ENCODE measurements at places on chromosomes 5 and 9.

DNA sequence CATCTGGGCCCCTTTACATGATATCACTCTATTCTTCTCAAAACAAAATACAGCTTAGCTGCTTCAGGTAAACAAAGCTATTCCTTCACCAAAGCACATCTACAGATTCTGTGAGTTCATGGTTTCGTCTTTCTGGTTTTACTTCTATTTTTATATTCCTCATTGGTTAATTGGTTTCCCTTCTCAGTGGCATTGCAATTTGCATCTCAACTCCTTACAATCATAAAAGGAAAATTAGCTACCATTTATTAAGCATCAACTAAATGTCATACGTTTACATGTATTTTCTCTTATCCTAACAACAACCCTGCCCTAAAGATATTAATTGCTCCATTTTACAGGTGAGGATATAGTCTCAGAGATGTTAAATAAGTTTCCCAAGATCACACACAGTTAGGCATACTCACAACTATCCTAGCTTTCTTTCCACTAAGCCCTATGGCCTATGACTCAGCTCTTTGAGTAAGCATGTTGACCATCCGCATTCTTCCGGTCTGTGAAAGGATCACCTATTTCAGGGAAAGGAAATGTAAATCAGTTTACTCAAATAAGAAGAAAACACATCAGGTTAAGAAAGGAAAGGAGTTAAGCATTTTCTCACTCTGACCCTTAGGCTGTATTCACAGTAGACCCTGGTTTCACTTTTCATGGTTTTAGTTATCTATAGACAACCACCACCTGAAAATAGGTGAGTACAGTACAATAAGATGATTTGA, 146.1 kb downstream of the CAAP1 start:
- DNase-seq, result no peak

DNA sequence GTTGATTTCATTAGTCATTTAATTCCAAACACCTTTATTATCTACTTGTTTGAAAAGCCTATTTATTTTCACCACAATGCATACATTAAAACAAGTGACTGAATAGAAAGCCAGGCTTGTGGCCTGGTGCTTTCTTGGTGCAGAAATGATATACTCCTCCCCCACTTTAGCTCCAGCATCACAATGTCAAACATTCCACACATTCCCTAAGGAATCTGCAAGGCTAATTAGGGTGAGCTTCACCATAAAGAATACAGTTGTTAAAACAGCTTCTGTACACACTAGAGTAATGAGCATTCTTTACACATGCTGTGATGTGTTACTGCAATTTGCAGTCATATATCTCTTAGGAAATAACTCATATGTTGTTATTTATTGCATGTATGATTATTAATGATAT, 705.7 kb downstream of the CETN3 start:
- DNase-seq, result no peak

- no peak for DNase-seq
Observed at GRCh38 chr5:9833871-9834270, 203.7 kb upstream of the TAS2R1 start.

DNA sequence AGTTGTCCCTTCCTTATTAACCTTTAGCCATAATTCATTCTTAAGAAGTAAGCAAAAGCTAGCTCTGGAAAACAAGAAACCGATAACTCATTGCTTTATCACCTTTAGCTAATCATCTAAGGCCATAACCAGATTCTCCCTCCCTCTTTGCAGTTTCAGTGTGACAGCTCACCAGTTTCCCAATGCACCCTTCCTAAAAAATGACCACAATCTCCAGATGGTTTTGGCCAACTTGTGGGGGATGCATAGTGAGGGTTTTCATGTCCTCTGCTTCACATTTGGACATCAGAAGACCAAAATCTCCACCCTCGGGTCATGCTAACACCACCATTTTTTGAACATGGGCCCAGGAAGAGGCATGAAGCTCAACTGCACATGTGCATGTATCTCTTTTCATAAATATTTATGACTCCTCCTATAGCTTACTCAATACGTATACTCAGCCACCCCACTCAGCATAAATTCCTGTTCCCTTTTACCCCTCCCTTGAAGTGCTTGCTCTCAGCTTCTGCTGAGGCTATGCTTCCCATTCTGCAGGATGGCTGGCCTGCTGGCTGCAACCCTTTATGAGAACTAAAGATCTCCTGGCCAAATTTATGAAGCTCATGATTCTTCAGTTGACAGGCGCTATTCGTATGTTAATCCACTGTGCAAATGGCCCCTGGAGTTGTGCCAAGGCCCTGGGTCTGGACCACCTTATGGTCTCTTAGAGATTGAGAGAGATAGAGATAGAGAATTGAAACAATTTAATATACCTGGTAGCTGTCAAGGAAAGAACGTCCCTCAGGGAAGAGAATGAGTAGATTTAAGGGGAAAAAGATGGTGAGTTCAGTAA, 14.8 kb downstream of the PPP3R2 start:
- DNase-seq, result no peak

GRCh38 chr9:4238522-4238921, 61.3 kb downstream of the GLIS3 start:
- DNase-seq, result no peak

- no peak for DNase-seq
Observed at GRCh38 chr5:153360860-153361259, 129.6 kb upstream of the GRIA1 start.

- no peak for DNase-seq
Observed at GRCh38 chr9:134614256-134614655, 27.3 kb upstream of the COL5A1 start.

GRCh38 chr9:94861589-94862272, 135.2 kb downstream of the AOPEP start:
- no peak for DNase-seq

DNA sequence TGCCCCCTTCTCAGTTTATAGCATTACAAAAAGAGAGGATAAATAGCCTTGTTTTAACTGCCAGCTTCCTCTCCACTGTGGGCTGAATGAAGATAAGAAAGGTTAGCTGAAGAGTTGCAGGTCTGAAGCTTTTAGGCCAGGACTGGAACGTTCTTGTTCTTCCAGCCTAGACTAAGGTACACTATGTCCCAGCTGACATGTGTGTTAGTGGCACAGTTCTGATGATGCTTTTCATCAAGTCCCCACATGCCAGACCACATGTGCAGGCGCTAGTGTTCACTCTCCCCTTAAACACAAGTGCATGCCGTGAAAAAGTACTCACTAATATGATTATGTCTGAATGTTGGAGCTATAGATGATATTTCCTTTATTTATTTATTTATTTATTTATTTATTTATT, 40.7 kb downstream of the STXBP1 start:
- no peak for DNase-seq

GRCh38 chr5:120314191-120314590, 149.9 kb upstream of the PRR16 start:
- DNase-seq, result no peak

- no peak for DNase-seq
Observed at GRCh38 chr9:110110154-110110553, 97.8 kb downstream of the C9orf152 start.

DNA sequence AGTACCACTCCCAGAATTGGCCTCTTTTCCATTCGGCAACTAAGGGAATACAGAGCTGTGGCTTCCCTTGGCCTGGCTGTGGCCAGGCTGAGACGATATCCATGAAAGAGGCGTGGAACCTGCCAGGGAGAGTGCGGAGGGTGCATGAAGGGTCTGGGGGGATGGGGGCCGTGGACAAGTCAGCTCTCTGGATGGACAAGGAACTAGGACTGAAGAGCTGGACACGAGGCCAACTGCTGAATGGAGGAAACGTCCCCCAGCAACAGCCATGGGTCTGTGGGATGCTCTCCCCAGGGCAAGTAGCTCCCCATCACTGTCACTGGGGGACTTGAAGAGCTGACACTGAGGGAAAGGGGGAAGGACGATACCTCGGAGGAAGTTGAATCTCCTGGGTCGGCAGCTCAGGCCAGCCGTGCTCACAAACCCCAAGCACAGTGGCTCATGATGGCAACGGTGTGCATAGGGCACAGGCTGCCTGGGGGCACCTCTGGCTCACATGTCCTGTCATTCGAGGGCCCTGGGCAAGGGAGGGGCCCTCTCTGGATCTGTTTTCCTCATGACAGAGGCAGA, 4.1 kb upstream of the OLFM1 start:
- no peak for DNase-seq

- no peak for DNase-seq
Observed at GRCh38 chr9:84045481-84046097, 65.0 kb downstream of the RMI1 start.

DNA sequence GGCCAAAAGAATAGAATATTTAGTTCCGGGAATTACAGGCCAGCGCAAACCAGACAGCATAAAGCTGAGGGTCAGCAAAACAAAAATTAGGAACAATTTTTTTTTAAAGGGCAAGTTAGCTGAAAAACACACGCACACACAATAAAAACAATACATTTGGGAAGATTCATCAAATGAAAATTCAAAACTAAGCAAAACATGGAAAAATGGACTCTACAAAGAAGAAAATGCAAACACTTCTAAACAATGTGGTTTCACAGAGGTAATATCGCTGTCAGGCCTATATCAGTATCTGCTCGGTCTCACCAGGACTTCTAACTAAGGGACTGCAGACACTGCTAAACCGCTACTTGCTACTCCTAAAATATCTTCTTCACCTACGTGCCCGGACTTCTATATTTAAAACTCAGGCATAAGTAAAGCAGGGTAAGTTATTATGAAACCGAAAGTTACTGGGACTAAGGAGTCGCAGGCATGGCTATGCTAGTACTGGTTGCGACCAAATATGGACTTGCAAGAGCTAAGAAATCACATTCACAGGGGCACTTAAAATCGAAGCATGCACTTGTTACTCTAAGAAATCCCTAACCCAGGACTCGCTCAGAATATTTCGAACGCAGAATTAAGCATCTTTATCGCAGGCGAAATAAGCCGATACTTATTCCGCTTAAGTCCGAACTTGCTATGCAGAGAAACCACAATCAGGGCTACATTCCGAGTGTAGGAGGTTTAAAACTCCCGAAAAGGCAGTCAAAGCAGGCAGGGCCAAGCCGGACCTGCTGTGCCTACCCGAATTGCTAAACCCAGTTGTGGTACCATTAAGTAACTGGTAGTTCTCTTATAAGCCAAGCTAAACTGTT, 2.3 kb downstream of the ANXA2R start:
- peak; percentile 66 for DNase-seq
